ENCODE measurements at places on chromosomes 13 and 19.
A peak's percentile ranks its signal among the peaks of the same experiment; 100 is the strongest.

DNA sequence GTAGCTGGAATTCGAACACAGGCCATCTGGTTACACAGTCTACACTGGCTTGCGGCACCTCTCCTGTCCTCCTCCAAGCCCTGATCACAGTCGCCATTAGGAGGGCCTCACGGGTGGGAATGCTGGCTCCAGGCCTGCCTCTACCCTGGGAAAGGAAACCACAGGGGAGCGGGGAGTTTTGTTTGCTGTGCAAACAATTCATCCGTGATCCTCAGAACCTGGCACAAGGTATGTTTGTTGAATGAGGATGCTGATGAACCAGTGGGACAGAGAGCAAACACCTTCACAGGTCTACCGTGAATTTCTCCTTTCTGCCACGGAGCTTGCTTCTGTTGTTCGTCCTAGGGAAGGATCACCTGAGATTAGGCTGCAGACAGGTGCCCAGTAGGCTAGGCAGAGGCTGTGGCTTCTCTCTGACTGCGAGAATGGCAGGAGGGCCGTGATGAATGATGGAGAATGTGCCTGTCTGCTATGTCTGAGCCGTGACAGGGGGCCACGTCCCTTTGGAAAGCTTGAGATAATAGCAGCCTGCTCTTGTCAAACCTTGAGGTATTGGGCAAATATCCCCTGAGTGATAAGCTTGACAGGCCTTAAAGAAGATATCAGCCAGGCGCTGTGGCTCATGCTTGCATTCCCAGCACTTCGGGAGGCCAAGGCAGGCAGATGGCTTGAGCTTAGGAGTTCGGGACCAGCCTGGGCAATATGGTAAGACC lies 36.7 kb downstream of the PIN1 start:
- no peak for DNase-seq

DNA sequence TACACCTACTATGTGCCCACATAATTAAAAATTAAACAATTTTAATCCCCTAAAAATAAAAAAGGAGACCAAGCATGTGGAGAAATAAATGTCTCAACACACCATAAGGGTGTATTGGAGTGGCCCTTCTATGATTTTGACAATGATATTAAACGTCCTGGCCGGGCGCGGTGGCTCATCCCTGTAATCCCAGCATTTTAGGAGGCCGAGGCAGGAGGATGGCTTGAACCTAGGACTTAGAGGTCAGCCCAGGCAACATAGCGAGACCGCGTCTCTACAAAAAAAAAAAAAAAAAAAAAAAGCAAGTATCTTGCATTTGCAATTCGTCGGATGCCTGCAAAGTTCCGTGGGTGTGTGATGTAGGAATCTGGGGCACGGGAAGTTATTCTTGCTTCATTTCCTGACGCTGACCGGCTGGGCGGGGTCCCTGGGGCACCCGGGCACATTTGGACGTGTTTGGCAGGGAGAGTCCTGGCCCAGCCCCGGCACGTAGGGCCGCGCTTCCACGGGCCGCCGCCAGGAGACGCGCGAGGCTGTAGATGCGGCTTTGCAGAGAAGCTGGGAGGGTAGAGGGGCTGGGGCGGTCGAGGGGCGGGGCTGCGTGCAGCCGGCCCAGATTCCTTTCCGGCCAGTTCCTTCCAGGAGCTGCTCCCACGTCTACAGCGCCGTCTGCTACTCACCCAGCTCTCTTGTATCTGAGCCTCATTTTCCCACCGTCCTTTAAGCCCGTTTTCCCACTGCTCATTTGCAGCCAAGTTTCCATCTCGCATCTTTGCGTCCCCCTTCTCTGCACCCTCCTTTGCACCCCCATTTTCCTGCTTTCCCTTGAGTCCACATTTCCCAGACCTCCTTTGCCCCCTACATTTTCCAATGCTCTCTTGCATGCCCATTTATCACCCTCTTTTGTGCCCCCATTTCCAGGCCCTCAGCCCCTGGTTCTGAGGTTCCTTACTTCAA lies 2.2 kb upstream of the TSPAN16 start:
- peak; percentile 92 for DNase-seq

- DNase-seq: no peak
Observed at GRCh38 chr13:27631156-27631555, 9.5 kb downstream of the POLR1D start.

GRCh38 chr13:33183431-33184111 lies 102.0 kb downstream of the STARD13 start:
- no peak for DNase-seq

- no peak for DNase-seq
Observed at GRCh38 chr13:110149036-110149435, 157.9 kb downstream of the COL4A1 start.
